ENCODE measurements at places on chromosomes 6 and 20.

GRCh38 chr6:105431226-105431625, 28.3 kb upstream of the PREP start:
- DNase-seq: no peak

DNA sequence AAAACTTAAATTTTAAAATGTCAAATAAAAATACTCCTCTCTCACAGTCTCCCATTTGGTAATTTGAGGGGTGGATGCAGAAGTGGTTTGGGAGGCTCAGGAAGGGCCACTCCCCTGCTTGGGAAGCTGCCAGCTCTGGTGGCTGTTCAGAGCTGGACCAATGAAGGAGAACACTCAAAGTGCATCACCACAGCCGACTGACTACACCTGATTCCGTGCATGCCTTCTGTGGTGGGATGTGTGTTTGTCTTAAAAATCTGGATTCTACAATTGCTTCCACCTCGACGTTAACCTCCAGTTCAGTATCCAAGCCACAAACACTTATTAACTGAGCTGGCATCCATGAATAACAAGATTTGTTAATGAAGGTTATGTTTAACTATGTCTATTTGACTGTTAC, 137.3 kb downstream of the FOXC1 start:
- no peak for DNase-seq

GRCh38 chr20:48196486-48196885, 411.2 kb upstream of the SULF2 start:
- DNase-seq: no peak

- DNase-seq: no peak
These were observed 41.0 kb downstream of the AKIRIN2 start for GRCh38 chr6:87661016-87661415.

GRCh38 chr6:122392564-122393350, 6.7 kb upstream of the HSF2 start:
- no peak for DNase-seq

- no peak for DNase-seq
These were observed 491.4 kb upstream of the SOX4 start for GRCh38 chr6:21102201-21102600.

DNA sequence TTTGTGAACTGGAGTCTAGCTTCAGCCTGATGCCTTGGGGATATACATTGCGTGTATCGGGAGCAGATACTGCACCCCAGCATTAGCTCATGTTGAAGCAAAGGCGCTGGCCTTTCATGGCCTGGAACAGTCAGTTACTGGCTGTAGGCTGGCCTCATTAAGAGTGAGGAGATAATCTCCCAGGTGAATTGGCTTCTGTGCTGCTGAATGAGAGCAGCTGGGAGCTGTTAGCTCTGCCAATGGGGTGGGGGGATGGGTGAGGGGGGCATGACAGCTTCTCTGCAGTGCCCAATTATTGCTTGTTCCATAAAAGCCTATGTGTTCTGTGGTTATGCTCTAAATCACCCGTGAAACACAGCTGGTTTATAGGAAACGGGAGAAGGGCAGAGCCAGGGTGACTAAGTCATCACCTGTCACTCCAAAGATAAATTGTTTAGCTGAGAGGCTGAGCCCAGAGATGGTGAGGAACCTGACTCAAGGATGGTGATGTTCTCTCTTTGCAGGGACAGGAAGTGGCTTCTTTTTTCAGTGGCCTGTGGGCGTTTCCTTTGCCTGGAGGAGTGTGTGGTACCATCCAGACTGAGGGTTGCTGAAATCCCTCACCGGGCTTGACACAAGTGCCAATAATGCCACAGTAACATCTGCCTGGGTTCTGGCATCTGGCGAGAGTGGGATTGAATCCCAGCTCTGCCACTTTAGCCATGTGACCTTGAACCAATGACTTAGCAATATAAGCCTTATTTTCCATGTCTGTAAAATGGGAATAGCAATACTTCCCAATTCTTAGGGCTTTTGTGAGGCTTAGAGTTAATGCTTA, 170.8 kb downstream of the BCAS1 start:
- no peak for DNase-seq

DNA sequence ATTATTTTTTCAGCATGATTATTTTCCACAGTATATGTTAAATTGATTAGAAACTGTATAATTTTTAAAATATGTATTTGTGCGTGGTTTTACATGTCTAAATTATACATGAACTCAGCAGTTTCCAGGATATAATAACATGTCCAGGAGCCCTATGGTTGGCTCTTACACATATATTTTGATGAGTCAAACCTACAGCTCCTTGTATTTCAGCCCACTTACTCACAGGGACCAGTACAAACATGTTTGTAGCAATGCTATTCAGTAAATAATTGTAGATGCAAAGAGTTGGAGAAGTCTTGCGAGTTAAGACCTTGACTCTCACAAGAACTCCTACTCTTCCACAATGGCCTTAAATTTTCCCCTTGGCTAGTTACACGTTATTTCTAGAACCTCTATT, 107.2 kb upstream of the SASH1 start:
- no peak for DNase-seq

DNA sequence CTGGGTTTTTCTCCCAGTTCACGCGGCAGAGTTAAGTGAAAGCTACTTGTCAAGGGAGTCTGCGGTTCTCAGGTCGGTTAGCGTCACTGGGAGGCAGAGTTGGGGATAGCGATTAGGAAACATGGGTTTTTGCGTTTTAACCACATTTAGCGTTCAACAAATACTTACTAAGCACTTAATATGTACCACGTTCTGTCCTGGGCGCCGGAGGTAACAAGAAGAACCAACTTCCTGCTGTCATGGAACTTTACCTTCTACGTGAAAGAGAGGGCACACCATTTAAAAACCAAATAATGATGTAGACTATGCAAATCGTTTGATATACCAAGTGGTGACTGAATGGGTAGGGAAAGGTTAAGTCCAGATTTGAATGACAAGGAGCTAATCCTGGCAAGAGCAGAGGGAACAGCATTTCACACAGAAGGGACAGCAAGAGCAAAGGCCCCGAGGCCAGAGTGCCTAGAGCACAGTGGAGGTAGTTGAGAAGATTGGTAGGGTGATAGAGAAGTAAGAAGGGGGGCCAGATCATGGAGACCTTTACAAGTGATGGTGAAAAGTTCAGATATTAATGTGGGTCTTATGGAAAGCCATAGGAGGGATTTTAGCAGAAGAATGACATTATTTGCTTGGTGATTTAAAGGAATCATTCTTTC, 744 bp downstream of the RIOK1 start:
- DNase-seq: no peak

DNA sequence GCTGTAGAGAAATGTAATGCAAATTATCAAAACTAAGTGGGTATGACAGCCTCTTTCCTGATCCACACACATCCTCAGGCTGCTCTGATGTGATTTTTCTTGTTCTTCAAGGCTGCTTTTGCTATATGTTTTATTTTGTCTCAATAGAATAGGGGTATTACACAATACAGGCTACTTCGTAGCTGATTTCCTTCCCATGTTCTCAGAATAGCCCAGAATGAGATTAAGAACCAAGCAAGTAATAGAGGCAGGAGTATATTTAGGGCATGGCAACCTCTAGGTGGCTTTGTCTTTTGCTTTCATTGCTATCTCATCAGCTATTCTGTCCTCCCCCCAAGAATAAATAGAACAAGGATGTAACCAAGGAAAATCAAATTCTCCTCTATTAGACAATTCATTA, 241.8 kb downstream of the ALDH8A1 start:
- no peak for DNase-seq

GRCh38 chr20:32845786-32846185, 12.9 kb upstream of the EFCAB8 start:
- DNase-seq: no peak

DNA sequence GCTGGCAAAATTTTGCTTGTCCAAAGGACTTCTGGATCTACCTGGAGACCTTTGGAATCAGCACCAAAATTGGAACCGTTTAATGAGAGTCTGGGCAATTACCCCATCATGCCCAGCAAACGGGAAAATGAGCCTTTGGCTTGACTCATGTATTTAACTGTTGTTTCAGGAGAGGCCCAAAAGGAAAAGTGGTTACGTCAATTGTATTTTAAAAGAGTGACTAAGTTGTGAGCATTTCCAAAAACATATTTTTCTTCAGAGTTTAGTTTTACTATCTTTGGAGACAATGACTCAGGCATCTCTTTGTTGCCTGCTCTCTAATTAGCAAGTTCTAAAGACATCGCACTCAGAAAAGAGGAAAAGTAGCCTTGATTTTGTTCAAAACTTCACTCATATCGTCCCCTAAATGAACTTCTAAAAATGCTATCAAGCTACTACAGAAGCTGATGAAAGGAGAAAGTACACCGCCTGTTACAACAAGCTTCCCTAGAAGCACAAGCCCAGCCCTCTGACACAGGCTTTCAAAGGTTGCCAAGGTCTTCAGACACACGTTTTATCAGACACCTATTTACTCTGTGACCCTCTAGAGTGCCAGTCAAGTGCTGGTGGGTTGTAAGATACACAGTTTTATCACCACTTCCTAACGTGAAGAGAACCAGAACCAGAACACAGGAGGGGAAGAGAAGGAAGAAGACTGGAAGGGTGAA, 146.2 kb downstream of the TBX18 start:
- no peak for DNase-seq

GRCh38 chr20:39850821-39851330, 838.2 kb downstream of the MAFB start:
- DNase-seq: no peak

DNA sequence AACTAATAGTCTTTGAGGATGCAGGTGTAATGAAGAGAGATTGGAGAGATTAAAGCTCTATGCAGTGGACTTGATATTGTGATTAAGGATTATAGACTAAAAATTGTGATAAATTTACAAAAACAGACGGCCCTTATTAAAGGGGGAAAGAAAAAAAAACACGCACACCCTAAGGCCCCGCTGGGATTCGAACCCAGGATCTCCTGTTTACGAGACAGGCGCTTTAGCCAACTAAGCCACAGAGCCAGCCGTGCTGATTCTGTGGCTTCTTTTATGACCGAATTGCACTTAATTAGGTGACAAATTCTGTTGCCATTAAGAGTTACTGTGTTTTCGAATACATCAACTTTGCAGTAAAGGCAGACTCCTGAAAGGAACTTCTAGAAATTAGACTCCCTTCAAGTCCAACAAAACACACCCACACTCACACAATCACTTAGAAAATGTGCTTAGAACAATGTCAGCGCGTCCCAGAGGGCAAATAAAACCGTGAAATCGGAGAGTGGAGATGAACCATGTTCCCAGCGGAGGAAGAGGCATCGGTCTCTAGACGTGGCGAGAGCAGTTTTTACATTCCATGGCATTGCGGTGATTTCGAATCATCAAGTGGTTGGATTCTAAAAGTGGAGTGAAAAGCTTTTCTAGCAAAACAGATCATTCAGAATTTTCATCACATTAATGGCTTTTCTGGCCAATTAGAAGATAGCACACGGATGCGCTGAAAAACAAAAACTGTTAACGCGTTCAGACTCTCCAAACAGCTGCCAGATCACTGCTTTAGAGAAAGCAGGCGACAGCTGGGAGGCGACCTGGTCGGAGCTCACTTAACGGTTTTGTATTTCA, 122.6 kb downstream of the GPX5 start:
- no peak for DNase-seq

DNA sequence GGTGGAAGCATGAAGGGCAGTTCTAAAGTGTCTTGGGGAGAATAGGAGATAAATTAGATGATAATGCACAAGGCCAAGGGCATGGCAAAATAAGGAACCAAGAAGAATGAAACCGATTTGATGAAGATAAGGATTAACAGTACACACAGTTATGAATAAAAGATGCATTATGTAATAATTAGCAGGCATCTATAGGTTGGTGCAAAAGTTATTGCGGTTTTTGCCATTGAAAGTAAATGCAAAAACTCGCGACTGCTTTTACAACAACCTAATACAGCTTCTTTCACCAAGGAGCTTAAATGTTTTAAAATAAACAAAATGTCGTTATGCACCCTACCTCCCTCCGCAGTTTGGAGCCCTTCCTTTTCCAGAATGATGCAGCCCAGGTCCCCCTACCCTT, 29.0 kb downstream of the MAS1 start:
- no peak for DNase-seq

- DNase-seq: no peak
These were observed 656 bp downstream of the RTEL1 start for GRCh38 chr20:63658749-63659187.

GRCh38 chr20:50359607-50360217, 150.5 kb upstream of the PTPN1 start:
- DNase-seq: no peak

DNA sequence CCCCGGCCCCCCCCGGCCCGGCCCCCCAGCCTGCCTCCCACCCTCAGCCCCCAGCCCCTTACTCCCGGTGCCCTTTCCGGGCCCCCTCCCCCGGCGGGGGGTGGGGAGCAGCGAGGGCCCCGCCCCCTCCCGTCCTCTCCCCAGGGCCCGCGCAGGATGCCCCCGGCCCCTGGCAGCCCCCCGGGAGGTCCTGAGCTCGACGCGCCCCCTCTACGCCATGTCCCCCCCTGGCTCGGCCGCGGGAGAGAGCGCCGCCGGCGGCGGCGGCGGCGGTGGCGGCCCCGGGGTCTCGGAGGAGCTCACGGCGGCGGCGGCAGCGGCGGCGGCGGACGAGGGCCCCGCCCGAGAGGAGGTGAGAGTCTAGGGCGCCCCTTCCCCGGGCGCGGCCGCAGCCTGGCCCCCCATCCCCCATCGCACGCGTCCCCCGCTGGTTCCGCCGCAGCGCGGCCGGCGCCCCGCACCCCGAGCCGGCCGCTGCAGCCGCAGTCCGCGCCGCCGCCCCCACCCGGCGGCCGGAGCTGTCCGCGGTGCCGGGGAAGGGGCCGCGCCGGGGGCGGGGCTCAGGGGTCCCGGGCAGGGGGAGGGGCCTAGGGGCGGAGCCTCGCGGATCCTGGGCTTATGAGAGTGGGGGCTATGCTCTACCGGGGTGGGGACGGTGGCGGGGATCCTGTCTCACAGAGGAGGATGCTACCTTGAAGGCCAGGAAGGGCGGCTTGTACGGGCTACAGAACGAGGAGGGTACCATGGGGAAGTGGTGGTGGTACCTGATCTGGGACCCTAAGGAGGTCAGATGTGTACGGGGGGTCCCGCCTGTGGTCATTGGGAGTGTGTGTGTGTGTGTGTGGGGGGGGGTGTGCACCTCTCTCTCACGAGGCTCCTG, 516 bp downstream of the TMEM151B start:
- DNase-seq: no peak

DNA sequence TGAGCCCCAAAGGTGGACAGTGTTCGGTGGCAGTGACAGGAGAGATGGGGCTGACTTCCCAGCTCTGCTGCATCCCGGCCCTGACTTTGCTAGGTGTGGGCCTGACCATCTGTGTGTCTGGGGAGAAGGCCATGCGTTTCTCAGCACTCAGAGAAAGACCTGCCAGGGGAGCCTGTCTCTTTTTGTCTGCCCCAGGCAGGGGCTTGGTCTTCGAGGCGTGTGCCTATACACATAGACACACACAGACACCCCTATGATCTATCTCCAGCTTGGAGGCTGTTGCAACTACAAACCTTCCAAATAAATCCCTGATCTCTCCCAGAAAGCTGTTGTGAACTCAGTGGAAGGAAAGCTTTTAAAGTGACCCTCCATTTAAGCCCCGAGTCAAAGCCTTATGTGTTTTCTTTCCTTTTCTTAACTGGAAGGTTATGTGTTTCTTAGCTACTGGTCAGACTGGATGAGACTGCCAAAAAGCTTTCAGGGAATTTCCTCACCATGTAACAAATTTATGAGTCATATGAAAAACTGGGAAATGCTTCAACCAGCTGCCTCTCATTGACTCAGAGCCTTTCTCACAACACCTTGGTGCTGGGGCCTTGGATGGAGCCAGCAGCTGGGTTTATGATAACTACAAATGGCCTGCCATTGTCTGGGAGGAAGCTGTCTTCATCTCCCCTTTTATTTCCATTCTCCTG, 102.6 kb downstream of the CDC5L start:
- no peak for DNase-seq
